NCI-H1417 treated with DMSO at 0.1 percent for 48 hours (cell line): ENCODE measurements at places on chromosomes 5 and 9.

DNA sequence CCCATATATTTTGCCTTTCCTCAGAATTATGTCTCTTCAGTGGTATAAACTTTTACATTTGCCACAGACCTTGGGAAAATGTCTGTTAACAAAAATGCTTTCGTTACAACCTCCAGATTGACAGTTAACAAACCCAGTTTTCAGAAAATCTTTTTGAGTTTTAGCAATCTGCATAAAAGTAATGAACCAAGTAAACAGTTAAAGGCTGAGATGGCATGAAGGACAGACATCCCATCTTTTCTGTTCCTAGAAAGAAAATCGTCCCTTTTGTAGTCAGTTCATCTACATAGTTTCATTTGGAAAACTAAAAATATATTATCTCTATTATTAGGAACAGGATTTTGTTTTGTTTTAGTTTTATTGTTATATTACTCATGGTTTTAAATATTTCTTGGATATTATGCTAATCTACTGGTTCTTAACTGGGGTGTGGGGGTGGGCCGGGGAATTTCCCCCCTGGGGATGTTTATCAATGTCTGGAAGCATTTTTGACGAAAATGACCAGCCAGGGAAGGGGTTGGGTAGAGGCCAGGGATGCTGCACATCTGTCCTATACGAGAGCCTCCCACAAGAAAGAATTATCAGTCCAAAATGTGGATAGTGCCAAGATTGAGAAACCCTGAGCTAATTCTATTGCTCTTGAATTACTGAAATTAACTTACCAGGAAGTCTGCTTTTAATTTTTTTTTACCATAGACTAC lies 11.9 kb downstream of the FYB1 start:
- no peak for DNase-seq

DNA sequence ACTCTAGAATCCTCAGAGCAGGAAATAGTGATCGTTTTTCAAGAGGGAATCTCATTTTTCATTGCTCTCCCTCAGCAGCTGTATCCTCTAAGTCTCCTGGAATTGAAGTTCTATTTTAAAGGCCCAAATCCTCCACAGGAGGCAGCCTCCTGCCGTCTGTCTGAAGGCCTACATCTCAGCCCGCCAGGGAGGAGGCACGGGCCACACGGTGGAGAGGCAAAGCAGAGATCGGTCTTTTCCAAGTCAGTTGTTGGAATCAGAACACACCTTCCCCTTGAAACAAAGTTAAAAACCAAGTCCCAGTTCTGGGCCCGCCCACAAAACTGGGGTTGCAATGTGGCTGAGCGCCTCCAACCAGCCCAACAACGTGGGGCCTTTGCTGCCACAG lies 68.7 kb downstream of the RAPGEF1 start:
- no peak for DNase-seq

GRCh38 chr9:88988796-88989641 lies 2.2 kb upstream of the S1PR3 start:
- no peak for DNase-seq

GRCh38 chr9:112404508-112404932 lies 24.6 kb downstream of the HSDL2 start:
- DNase-seq = no peak

GRCh38 chr9:129333617-129334104 lies 155.6 kb upstream of the IER5L start:
- DNase-seq = no peak

DNA sequence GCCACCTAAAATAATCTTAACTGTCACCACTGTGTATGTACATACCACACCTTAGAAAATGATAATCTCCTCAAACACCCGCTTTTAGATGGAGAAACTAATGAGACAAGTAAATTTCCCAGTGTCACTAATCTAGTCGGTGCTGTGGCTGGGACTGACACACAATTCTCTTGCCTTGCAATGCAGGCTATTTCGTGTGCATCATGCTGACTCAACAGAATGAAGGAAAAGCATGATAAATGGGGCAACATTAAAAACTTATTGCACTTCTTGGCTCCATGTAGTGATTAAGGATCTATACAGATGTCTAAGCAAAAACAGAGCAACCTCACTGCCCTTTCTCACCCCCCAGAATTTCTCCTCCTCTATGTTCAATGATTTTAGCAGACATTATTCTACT lies 677.9 kb downstream of the DTWD2 start:
- no peak for DNase-seq

- DNase-seq = no peak
Measured at GRCh38 chr9:28503573-28503972, 930.3 kb upstream of the C9orf72 start.

GRCh38 chr5:177040814-177041420 lies 18.4 kb downstream of the ZNF346 start:
- DNase-seq = no peak

DNA sequence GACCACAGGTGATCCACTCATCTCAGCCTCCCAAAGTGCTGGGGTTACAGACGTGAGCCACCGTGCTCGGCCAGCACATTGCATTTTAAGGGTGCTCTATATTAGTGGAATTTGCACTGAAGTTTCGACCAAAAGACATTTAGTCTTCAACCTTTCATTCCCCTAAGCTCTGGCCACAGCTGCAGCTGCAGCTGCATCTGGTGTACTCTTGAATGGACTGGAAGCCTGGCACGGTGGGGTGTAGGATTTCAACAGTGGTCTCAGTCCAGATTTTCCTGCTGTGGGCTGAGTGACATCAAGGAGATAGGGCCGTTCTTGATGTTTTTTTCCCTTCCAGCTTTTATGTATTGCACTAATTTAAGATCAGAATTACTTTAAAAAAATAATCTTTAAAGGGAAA lies 255.2 kb downstream of the PDZD2 start:
- no peak for DNase-seq

GRCh38 chr9:81671880-81672280 lies 17.5 kb downstream of the TLE1 start:
- no peak for DNase-seq

- DNase-seq = no peak
Measured at GRCh38 chr9:136726631-136727191, 14.3 kb downstream of the DIPK1B start.

GRCh38 chr5:147552897-147553296 lies 43.0 kb upstream of the DPYSL3 start:
- DNase-seq = no peak

DNA sequence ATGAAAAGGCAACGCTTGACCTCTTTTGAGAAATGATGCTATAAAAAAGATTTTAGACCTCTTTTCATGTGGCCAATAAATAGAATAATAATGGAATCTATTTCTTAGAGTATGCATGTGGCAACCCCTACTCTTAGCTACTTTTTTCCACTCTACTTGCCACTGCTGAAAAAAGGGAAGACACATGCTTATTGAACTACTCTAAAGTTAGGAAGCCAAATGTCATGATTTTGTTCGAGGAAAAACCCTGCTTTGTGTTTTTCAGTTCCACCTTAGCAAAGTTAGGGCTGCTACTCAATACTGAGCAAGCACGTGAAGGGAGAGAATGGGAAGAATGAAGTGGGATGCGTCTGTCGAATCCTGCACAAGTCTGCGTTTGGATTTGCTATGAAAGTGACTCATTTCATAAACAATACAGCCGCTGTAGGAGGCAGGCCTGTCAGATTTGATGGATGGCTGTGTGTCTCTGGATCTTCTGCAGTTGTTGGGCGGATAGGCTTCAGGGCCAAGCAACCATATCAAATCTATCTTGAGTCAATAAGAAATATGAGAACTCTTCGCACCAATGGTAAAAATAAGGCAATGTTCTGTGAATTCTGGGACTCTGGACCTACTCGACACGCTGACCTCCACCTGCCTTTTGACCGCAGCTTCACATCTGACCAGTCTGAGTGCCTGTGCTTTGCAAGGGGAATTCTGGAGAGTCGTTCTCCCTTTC lies 333.6 kb downstream of the PIK3R1 start:
- no peak for DNase-seq

- DNase-seq = no peak
Measured at GRCh38 chr9:101418518-101419430, 16.8 kb downstream of the ALDOB start.

GRCh38 chr5:152592416-152592815 lies 187.3 kb upstream of the NMUR2 start:
- no peak for DNase-seq

- no peak for DNase-seq
Measured at GRCh38 chr9:125521462-125522327, 185.3 kb downstream of the MAPKAP1 start.

DNA sequence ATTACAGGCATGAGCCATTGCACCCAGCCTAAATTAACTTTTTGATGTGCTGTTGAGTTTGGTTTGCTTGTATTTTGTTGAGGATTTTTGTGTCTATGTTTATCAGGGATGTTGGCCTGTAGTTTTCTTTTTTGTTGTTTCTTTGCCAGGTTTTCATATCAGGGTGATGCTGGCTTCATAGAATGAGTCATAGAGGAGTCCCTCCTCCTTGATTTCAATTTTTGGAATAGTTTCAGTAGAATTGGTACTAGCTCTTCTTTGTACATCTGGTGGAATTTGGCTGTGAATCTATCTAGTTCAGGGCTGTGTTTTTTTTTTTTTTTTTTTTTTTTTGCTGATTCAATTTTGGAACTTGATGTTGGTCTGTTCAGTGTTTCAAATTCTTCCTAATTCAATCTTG lies 1164.3 kb upstream of the DMAC1 start:
- DNase-seq = no peak

DNA sequence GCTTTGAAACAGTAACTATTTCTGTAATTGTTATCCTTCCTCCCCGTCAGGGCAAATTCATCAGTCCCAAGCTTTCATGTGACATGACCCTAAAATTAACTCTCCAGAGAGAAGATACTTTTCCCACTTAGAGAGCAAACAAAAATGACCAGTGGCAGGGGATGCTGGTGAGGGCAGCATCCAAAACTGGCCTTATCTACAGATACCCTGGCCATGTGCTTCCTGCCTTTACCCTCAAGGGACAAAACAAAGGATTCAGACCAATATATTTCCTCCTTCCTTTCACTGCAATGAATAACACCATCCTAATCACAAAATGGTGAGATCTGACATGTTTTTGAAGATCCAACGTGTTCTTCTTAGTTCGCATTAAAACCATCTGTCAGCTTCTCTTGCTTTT lies 267.2 kb downstream of the MAN2A1 start:
- no peak for DNase-seq

GRCh38 chr9:32172256-32172655 lies 212.2 kb upstream of the ACO1 start:
- DNase-seq = no peak

DNA sequence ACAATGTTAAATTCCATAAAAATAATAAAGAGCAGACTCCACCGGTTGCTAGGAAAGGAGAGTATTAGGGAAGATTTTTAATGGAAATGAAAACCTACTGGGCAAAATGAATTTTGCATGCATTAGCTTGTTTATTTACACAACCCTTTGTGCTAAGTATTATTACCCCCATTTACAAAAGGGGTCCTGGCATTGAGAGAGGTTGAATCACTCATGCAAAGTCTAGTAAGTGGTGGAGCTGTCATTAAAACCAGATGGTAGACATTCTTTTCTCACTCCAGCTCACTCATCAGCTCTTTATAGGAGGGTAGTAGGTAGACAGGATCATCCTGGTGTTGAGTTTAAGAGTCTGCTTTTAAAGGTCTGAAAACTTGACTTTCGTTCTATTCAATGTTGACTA lies 395.1 kb downstream of the PLK2 start:
- no peak for DNase-seq

DNA sequence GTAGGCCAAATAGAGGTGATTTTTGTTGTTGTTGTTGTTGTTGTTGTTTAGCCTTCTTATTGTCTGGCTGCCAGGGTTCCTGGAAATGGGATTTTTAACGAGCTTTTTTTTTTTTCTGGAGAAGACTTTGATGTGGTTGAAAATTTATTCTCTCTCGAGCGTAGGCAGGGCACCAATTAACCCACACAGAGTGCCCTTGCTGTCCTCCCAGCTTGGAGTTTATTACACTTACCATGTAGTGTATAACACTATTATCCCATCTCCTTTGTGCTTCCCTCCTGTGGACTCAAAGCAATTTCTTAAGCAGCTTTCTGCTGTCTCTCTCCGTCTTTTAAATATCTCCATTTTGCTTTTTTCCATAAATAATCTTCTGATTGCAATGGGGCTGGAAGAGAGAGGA lies 57.4 kb downstream of the OR2K2 start:
- no peak for DNase-seq

DNA sequence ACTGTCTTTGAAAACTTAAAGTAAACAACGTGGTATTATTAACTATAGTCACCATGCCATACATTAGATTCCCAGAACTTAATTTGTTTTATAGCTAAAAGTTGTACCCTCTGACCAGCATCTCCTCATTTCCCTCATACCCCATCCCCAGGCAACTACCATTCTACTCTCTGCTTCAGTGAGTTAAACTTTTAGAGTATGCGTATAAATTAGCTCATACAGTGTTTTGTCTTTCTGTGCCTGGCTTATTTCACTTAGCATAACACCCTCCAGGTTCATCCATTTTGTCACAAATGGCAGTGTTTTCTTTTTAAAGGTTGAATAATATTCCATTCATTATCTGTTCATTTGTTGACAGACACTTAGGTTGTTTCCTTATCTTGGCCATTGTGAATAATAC lies 14.2 kb downstream of the COMMD10 start:
- DNase-seq = no peak

DNA sequence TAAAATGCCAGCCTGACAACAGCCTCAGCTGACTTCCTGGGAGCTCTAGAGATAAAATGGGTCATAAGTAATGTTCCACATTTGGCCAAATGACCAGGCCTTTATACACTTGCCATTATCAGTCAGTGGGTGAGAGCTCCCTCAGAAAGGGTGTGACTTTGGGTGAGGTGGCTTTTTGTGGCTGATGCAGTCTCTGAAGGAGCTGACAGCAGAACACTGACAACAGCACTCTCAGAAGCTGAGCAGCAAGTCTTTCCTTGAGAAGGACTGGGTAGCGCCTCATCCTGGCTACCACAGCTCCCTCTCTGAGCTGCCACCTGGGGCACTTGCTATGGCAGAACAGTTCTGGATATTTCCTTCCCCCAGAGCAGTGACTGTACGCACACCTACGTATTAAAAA lies 22.0 kb upstream of the GNAQ start:
- DNase-seq = no peak

DNA sequence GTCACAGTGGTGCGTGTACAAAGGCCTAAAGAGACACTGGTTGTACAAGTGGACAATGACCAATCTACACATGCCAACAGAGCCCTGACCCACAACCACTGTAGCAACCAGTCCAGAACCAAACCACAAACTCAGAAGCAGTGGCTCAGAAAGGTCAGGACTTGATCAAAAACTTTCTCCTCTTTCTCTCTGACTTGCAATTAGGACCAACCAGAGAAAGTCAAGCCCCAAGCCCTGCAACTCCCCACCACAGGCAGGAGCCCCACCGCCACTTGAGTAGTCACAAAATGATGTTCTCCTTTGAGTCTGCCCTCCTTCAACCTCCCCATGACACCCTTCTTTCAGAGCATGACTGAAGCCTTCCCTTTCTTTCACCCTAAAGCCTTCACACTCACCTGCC lies 291.8 kb downstream of the CDH10 start:
- DNase-seq = no peak

- no peak for DNase-seq
Measured at GRCh38 chr5:61649231-61649630, 317.2 kb downstream of the ZSWIM6 start.

GRCh38 chr9:132798817-132799790 lies 79.0 kb downstream of the AK8 start:
- no peak for DNase-seq

GRCh38 chr5:23864786-23865185 lies 357.4 kb downstream of the PRDM9 start:
- no peak for DNase-seq
